Stimulated activated CD4-positive, alpha-beta T cell treated with anti-CD3 and anti-CD28 coated beads, Interleukin-2, amount 100 ng/mL, for 48 hours (primary cell): ENCODE measurements at places on chromosomes 3 and 15.

- DNase-seq: no peak
Measured at GRCh38 chr3:188900421-188900951, 271.3 kb upstream of the TPRG1 start.

DNA sequence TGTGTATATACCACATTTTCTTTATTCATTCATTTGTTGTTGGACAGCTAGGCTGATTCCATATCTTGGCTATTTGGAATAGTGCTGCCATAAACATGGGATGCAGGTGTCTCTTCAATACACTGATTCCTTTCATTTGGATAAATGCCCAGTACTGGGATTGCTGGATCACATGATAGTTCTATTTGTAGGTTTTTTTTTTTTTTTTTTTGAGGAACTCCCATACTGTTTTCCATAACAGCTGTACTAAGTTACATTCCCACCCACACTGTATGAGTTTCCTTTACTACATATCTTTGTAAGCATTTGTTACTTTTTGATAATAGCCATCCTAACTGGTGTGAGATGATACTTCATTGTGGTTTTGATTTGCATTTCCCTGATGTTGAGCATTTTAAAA lies 437.7 kb downstream of the DIPK2A start:
- DNase-seq: no peak

- no peak for DNase-seq
Measured at GRCh38 chr15:67085237-67085817, 19.9 kb downstream of the SMAD3 start.

DNA sequence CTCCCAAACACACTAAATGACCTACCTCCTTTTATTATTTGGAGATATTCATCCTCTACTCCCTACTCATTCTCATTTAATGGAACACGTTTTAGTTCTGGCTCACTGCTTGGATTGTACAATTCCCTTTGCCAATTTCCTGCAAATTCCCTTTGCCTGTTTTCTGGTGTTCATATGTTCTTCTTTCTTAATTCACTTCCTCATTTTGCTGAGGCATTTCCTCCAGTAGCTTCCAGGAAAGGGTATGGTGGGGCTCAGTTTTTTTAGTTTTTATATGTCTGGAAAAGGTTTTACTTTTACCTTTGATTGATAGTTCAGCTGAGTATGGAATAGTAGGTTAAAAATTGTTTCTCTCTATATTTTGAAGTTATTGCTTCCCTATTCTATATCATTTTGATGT lies 143.6 kb upstream of the GOLIM4 start:
- no peak for DNase-seq

GRCh38 chr3:144645300-144645699 lies 673.7 kb downstream of the DIPK2A start:
- no peak for DNase-seq

- no peak for DNase-seq
Measured at GRCh38 chr3:71304684-71305083, 278.8 kb downstream of the FOXP1 start.

- DNase-seq: no peak
Measured at GRCh38 chr15:26689462-26689861, 83.4 kb downstream of the GABRB3 start.

- no peak for DNase-seq
Measured at GRCh38 chr3:114380233-114380651, 86.4 kb downstream of the TIGIT start.

DNA sequence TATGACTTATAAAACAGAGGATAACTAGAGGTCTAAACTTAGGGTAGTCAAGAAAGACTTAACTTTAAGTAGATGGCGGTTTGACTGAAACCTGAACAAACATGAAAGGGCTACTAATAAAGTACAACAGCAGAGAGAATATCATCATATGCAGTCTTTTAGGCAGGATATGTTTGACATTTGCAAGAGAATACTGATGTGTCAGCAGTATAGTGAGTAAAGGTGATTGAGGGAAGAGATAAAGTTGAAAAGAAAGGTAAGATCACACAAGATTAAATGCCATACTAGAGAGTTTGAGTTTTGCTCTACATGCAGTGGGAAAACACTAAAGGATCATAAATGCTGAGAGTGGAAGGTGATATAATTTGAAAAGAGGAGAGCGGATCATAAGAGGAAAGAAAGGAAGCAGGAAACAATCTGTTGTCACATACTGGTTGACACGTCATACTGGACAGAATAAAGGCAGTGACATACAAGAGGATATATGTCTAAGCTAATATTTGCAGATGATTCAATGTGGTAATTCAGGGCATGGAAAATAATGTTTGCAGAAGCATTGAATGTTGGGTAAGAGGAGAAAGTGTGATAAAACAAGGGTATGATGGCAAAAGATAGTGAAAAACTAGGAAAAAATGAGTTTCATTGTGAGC lies 223.0 kb downstream of the EPHA6 start:
- no peak for DNase-seq

GRCh38 chr15:90603893-90604292 lies 74.2 kb downstream of the CRTC3 start:
- peak; percentile 35 for DNase-seq

DNA sequence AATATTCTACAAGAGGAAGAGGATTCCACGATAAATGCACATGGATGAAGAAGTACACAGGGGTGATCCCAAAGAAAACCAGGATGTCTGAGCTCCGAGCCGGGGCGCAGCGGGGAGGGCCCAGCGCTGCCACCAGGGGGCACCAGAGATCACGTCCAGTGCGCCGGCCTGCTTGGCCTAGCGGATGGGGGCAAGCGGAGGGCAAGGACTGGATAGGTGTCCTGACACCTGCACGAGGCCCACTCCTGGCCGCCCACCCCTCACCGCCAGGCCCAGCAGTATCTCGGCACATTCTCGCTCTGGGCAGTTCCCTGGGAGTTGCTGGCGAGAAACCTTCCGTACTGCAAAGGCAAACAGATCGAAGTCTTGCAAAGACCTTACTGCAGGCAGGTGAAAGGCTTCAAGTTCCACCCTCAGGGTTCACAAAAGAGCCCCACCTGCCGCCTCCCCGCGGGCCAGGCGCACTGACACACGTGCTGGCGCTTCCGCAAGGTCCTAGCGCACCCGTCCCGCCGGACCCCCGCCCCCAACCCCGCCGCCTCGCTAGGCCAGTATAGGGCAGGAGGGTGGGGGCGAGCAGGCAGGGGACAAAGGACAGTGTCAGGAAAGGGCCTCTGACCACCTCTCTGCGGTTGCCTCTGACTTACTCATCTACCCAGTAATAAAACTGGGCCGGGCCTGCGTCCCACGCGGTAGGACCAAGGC lies 3.3 kb downstream of the ANKRD63 start:
- DNase-seq: peak; percentile 73

DNA sequence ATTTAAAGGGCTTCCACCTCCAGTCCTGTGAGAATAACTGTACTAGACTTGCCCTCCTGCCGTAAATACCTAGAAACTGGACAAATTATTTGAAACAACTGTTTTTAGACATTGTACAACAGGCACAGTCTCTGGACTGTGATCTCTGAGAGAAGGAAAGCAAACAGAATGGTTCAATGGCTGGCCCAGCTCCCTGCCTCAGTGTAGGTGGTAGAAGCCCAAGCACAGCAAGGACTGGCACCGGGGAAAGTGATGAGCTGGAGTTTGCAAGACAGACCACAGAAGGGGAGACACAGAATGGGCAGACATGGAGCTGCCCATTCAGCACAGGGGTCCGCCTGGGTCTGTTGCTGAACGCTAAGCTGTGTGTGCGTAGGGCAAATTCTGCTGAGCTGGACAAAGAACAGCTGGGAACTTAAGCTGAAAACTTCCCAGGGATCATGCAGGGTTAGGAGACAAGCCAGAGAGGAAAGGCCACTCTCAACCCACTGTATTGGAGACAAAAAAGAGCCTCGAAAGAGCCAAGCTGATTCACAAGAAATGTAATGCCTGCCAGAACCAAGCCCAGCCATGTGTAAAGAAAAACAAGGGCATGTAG lies 52.6 kb upstream of the SEC61A1 start:
- no peak for DNase-seq

GRCh38 chr15:69794645-69795469 lies 302.9 kb downstream of the TLE3 start:
- DNase-seq: no peak

DNA sequence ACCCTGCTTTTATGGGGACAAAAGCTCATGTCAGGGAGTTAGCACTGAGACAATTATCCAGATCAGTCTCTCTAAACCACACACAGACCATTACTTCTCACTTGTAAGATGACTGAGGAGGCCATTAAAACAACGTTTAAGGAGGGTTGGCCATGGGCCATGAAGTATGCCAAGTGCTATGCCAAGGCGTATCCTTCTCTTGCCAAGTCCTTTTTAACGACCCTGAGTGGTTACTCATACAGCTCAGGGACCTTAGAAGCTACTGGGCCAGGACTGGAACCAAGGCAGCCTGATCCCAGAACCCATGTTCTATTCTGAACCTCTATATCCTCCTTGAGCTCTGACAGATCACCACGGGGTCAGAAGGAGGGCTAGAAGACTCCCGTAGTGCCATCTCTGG lies 50.0 kb downstream of the NMNAT3 start:
- no peak for DNase-seq

GRCh38 chr15:25408428-25408827 lies 30.4 kb downstream of the UBE3A start:
- no peak for DNase-seq

DNA sequence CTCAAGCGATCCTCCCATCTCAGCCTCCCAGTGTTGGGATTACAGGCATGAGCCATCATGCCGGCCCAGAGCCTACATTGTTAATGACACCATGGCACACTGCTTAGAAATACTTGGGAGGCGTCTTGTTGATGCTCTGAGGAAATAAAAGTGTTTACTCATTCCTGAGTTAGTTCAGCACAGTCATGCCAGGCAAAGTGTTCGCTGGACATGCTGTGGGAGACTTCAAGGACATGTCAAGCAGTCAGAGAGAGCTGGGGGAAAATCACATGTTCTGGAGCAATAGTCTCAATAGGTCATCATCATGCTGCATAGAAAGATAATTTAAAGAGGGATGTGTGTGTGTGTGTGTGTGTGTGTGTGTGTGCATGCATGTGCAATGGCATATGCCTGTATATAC lies 37.5 kb downstream of the TTC23 start:
- DNase-seq: no peak

GRCh38 chr15:40911141-40911540 lies 16.9 kb downstream of the VPS18 start:
- no peak for DNase-seq

DNA sequence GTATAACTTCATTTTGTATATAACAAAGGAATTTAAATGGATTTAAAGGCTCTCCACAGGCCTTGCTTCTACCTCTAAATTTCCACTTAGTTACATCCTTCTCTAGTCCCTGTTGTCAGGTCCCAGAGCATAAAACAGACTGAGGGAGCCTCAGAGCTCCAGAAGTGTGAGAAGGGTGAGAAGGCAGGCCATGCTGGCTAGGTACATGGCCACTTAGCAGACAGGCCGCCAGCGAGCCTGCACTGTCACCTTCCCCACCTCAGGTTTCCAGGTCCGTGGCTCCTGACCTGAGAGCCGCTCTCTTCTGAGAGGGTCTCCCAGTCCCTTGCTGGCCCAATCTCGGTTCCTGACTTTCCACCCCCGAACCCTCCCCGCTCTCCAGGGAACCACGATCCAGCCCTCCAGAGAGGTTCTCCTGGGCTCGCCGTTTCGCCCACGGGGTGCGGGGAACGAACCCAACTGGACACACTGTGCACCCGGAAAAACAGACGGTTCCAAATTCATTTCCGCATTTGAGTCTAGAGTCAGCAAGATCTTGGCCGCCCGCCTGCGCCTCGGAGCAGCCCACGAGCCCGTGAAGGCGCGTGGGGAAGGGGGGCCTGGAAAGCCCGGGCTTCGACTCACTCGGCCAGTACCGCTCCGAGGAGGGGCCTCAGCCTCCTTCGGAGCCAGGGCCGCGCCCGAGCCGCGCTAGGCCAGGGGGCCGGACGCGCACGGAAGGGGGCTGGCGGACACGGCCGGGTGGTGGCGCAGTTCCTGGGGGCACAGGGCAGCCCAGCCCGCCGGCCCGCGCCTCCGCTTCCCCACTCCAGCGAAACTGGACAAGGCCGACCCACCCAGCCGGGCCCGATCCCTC lies 16.7 kb upstream of the SOX2 start:
- DNase-seq: no peak

GRCh38 chr15:40693904-40694687 lies 878 bp upstream of the RAD51 start:
- DNase-seq: no peak

- no peak for DNase-seq
Measured at GRCh38 chr3:152474585-152474984, 205.9 kb downstream of the MBNL1 start.

DNA sequence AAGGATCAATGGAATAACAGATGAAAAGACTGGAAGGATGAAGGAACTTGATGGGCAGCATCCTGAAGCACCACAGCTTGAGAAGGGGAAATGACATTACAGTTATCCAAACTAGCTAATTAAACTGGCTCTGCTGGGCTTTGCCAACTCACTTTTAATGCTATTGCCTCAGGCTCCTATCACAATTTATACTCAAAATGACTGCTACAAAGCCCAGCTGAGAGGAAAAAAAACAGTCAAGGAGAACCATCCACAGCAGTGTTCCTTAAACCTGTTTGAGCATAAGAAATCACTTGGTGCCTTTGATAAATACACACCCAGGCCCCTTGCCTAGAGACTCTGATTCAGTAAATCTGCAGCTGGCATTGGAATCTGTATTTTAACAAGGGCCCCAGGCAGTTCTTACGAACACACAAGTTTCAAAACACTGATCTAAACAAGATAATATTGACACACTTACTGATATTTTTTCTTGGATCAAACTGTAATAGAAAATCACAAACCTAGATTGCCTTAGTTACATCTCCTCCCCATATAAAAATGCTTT lies 85.8 kb downstream of the MB21D2 start:
- no peak for DNase-seq

GRCh38 chr15:58407778-58408177 lies 24.0 kb upstream of the LIPC start:
- DNase-seq: no peak

DNA sequence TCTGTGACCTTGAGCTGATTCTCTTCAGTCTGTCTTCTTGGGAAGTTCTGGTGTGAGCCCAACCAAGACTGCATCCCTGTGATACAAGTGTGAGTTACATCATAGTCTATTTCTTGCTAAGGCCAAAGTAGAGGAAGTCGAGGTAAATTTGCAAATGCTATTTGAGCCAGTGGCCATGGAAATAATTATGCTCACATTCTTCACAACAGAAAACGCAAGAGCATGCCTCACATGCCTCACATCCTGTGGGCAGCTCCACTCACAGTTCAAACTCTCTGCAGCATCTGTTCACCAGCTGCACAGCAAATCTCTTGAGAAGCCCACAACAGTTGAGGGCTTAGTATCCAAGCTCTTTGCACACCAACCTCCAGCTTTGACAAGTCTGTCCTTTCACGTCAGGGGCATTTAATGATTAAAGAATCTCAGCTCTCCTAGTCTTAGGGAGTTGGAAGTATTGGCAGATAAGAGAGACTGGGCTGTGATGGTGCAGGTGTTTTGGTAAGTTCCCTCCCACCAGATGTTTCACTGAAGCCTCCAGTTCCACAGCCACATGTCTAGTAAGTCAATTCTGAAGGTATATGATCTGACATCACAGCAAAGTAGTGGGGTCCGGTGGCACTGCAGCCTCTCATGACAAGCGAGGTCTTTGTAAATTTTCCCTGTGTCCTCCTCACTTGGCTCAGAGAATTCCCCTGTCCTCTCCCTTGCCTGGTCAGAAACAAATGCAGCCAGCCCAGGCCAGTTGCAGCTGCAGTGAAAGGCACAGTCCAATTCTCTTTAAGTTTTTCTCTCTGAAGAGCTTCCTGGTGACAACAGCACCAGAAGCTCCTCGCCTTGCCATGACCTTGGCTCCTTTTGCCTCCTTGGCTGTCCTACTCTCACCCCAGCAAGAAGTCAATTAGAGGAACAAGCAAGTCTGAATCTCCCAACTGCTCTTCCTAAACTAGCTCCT lies 166.1 kb downstream of the SSR3 start:
- no peak for DNase-seq
